OCI-M1 (cell line): ENCODE measurements at places on chromosomes 12 and 14.
A peak's percentile ranks its signal among the peaks of the same experiment; 100 is the strongest.

DNA sequence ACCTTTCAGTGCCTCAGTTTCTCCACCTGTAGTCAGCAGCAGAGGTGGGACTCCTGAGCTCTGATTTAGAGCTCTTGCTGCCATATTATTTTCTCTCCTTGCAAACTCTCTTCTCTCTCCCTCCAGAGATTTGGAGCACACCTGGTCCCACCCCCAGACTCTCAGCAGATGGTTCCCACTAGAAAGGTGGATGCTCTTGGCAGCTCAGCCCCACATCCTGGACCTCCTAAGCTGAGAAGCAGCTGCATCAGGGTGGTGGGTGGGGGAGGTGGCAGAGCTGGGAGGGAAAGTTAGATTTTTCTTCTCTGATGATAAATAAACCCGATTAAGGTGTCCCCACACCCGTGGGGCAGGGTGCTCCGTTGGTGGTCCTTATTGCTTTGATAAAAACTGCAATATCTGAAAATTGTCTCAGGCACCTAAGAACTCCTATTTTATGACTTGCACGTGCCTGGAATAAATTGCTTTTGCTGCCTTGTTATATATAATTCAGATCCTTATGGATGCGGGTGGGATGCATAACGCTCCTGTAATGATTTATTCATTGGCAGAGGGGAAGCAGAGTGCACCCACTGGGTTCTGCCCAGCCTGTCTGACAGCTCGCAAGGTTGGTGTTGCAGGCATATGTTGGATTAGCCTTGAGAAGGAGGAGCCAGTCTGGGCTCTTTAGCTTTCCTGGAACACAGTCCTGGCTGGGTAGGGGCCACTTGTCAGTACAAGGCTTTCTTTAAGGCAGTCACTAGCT is 214.2 kb downstream of the SUDS3 start:
- DNase-seq, result no peak

DNA sequence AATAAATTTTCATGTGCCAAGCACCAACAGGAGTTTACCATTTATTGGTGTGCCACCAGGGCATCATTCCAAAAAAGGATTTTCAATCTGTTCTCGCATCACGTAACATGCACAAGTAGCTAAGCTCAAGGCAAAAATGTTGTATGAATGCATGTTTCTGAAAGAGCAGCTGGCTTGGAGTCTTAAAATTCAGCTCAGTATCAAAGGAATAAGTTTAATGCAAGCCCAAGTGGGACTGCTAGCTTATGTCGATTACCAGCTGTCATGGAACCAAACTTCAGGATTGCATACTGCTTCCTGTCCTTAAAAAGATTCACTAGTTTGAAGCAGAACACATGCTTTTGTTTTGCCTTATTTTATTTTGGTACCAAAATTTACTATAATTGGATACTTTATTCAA is 437.0 kb downstream of the FSCB start:
- no peak for DNase-seq

DNA sequence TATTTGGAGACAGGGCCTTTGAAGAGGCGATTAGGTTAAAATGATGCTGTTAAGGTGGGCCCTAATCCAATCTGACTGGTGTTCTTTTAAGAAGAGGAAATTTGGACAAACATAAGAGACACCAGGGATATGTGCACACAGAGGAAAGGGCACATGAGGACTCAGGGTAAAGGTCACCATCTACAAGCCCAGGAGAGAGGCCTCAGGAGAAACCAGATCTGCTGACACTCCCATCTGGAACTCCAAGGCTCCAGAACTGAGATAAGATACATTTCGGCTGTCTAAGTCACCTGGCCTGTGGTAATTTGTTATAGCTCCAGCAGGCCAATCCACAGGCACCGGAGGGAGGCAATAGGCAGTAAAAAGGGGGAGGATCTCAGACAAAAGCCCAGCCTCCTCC is 48.6 kb downstream of the KICS2 start:
- no peak for DNase-seq

- DNase-seq, result no peak
Observed at GRCh38 chr12:121289962-121290361, 6.5 kb downstream of the CAMKK2 start.

DNA sequence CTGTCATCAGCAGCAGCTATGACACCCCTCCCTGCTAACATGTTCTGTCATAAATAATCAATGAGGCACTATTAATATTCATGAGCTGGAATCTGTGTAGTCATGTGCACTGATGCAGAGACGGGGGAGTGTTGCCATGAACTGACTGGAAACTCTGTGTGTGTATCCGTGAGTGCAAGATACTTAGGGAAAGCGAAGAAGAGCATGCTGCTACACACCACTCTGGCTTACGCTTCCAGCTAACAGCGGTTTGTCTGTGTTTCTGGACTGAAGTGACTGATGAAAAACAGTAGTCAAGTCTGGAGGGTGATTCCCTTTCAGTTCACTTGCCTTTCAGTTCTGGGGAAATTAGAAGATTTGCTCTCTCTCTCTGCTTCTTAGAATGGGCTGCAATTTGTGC is 249.4 kb downstream of the PDZRN4 start:
- DNase-seq, result no peak

GRCh38 chr14:36664322-36665193 is 2.9 kb downstream of the PAX9 start:
- DNase-seq, result no peak

- DNase-seq, result peak; percentile 95
Observed at GRCh38 chr12:47038270-47038748, 41.1 kb upstream of the PCED1B start.

GRCh38 chr14:95465358-95465757 is 51.1 kb downstream of the SYNE3 start:
- DNase-seq, result no peak

DNA sequence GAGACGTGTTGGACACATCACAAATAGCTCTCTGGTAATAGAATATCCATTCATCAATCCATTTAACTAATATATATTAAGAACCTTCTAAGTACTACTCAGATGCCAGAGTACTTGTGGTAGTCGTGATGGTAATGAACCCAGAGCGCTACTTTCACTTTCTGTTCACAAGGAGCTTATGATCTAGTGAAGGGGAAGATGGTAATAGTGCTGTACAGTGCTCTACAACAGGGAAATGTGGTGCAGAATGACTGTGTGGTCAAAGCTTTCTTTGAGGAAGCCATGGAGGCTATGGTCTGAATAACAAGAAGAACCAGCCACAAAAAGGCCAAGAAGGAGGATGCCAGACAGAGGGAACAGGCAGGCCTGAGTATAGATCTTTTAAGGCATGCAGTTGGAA is 212.0 kb downstream of the PTPRO start:
- DNase-seq, result peak; percentile 92

GRCh38 chr14:104555430-104556255 is 23.9 kb upstream of the C14orf180 start:
- DNase-seq, result no peak

- DNase-seq, result no peak
Observed at GRCh38 chr12:77377116-77377515, 311.7 kb upstream of the E2F7 start.

DNA sequence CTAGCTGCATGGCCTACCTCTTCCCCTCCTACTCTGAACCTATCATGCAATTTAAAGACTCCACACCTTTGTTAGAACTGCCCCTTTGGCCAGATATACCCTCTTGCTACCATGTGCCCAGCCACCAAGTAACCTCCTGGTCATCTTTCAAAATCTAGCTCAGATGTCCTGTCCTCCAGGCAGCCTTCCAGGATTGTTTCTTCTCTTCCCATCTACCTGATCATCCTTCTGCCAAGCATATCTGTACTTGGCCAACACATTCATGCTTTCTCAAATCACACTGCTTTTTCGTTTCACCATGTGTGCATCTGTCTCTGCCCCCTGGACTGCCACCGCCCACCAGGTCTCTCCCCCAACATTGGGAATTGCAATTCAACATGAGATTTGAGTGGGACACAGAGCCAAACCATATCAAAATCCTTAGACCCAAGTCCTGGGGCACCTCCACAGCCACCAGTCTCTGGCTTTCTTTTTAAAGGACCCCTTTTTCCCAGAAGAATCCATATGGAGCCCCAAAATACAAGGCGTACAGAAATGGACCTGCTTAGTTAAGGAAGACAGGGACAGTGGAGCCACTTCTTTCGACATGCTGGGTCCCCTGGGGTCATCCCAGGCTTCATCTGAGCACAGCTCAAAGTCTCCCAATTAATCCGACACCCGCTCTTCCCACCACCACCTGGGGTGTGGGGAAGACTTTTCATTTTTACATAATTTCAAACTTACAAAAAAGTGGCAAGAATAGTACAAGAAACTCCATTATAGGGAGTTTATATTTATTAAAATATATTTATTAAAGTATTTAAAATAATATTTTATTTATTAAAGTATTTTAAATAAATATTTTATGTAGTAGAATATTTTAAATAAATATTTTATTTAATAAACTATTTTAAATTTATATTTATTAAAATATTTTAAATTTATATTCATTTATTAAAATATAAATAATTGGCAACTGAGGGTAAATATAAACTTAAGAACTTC is 7.9 kb upstream of the CMKLR1 start:
- DNase-seq, result no peak

- peak; percentile 25 for DNase-seq
Observed at GRCh38 chr12:113149361-113150150, at the start of gene CFAP73. Gene CFAP73, plus strand, starts transcription at chr12:113149724. Its CDS starts 134 bp downstream, at chr12:113149858.

GRCh38 chr12:32273712-32274111 is 125.6 kb upstream of the FGD4 start:
- DNase-seq, result peak; percentile 16

DNA sequence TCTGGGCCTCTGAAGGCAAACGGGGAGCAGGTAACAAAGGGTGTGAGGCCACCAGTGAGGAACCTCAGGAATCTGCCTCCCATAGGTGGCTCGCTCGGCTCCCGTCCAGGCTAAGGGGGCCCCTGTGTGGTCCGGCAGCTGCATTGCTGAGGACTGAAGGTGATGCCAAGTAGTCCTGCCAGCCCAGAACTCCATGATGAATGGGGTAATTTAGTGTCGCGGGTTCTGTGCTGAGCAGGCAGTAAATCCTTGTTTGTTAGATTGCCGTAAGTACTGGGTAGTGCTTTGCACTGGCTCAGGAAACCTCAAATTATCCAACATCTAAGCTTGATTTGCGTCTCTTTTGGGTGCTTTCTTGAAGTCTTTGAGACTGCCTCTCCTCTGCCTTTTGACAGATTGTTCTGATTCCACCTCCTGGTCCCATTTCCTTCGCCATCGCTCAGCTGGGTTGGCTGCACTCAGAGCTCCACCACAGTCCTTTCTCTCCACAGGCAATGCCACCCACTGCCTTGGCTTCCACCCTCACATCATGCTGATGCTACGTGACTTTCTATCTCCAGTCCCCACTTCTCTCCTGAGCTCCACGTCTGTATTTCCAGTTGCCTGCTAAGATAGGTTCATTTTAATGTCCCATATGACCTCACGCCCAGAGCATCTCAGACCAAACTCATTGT is 392.0 kb downstream of the FUT8 start:
- DNase-seq, result no peak

DNA sequence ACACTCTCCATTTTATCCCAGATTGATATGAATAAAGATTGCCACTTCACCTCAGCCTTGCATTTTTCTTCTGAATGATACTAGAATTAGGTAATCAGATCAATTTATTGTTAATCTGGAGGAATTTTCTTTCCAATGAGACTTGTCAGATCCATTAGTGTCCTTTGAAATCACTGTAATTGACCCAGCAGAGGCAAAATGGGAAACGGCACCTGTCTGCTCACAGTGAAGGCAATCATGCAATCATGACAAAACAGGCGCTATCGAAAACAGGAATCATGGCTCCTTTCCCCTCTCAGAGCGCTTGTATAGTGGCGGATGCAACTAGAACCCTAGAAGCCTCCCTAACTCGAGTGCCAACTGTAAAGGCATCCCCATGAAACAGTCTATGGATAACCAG is 417.6 kb downstream of the GALC start:
- no peak for DNase-seq

- peak; percentile 30 for DNase-seq
Observed at GRCh38 chr12:104985206-104985605, 910 bp upstream of the NOPCHAP1 start.

DNA sequence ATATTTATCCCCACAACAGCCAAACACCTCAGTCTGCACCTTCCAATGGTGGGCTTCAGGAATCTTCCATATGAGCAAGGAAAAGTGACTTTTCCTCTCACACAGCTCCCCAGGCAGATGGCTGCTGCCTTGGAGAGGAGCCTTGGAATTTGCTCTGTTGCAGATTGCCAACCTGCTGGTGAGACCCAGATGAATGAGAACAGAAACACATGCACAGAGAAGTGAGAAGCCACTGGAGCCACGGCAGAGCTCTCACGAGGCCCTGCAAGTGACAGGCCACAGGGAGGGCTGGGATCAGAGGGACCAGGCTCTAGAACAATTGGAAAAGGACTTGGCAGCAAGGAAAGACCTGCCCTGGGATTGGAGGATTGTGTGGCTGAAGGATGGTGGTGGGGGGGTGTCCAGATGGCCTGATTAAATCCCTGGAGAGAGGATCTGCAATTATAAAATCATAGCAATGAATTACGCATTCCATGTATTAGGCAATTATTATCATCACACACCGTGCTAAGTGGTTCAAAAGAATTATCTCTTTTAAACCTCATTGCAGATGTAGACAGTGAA is 84.9 kb upstream of the PWP1 start:
- DNase-seq, result no peak

GRCh38 chr14:34180434-34180833 is 229.6 kb upstream of the EGLN3 start:
- DNase-seq, result peak; percentile 7

GRCh38 chr14:102039157-102039556 is 47.7 kb downstream of the HSP90AA1 start:
- no peak for DNase-seq

GRCh38 chr12:93884794-93885460 is 207.8 kb downstream of the CRADD start:
- no peak for DNase-seq

- DNase-seq, result no peak
Observed at GRCh38 chr12:99201906-99202645, 445.5 kb upstream of the GARIN6 start.

- DNase-seq, result no peak
Observed at GRCh38 chr14:68376067-68376779, 416.6 kb downstream of the ZFP36L1 start.

GRCh38 chr12:50750366-50750765 is 13.5 kb upstream of the ATF1 start:
- no peak for DNase-seq

GRCh38 chr14:102282751-102283465 is 22.1 kb downstream of the MOK start:
- no peak for DNase-seq

GRCh38 chr14:100783630-100784370 is 42.1 kb upstream of the MEG3 start:
- DNase-seq, result no peak

DNA sequence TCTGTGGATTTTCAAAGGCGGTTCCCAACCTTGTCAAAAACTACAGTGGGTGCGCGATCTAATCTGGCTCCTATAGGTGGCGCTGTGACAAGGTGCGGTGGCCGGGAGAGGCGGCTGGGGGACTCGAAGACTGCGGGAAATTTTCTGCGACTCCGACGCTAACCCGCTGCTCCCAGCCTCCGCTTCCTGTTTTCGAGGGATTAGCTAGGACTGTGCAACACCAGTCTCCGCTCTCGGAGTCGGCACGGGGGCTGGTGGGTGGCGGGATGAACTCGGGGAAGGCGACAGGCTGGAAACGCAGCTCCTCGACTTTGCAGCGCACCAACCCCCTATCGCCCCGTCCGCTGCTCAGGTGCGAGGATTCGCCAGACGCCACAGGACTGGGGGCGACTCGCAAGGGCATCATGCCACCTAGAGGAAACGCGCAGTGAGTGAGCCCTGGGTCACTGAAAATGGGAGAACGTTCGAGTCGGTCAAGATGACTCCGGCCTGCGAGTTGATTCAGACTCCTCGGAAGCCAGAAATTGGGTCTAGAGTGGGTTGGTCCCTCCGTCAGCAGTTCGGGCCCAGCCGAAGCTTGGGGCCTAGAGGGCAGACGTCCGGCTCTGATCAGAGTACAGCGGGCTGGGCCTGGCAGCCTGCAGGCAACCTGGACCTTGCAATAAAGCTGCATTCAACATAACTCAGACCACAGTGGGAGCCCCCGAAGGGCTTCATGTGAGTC is 5.5 kb upstream of the PAX9 start:
- DNase-seq, result peak; percentile 25
